ENCODE measurements at places on chromosomes 4 and X.

DNA sequence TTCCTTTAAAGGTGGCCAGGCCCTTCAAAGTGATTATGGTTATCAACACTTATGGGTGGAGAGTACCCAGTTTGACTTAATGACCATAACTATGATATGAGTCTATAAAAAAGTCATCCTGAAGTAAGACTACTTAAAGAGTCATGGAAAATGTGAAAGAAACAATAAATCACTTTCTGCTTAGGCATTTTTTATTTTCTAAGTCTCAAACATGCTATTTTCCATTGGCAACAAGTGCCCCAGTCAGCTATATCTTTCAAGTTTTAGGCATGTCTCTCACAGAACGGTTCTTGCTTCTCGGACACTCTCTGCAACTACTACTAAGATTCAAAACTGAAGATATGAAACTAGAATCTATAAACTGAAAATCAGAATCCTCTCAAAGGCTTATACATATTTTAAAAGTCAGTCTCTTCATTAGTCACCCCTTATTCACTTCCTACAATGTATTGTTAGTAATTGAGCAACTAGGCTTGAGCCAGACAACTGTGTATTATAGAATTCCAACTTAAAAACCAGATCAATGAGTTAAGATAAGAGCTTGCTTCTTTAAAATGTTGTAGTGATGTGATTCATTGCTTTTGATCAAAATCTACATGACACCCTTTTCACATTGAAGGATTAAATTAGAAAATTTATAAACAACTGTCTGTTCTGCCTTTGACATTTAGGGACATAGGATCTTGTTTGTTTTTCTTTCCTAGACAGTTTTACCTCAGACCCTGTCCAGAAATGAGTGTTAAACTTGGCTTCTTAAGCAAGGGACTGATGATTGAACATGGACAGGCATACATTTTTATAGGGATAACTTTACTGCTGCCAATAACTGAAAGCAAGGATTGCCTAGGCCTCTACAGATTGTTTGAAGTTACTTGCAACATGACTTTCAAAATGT is 2.9 kb downstream of the ANTXR2 start:
- no peak for DNase-seq

DNA sequence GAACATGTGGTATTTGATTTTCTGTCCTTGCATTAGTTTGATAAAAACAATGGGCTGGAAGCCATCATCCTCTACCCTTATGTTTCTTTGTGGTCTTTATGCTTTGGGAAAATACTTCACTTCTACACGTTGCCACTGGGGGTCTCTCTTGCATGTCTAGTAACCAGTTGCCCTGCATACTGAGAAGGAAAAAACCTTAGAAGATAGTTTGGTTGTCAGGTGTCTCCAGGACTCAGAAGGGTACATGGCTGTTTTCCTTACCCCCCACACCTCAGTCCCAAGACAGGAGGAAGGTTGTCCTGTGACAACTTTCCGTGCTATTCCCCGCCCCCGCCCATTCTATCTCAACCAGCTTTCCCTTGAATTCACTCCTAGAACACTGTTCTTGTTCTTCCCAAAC is 62.1 kb upstream of the LANCL3 start:
- DNase-seq: no peak

GRCh38 chrX:32451954-32452695 is 759.2 kb downstream of the DMD start:
- no peak for DNase-seq

DNA sequence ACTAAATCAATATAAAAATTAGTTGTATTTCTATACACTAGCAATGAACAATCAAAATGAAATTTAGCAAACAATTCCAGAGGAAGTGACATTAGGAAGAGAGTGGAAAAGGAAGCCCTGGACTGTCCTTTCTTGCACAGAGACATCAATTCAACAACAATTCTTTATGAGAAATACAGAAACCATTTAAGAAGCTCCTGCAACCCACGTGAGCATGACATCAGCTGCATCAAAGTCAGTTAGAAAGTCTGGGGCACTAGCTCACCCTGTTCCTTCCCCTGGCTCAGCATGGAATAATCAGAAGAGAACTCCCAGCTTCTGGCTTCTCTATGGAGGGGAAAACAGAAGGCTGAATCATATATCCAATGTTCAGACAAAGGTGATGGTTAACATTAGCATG is 48.6 kb upstream of the STARD8 start:
- no peak for DNase-seq

DNA sequence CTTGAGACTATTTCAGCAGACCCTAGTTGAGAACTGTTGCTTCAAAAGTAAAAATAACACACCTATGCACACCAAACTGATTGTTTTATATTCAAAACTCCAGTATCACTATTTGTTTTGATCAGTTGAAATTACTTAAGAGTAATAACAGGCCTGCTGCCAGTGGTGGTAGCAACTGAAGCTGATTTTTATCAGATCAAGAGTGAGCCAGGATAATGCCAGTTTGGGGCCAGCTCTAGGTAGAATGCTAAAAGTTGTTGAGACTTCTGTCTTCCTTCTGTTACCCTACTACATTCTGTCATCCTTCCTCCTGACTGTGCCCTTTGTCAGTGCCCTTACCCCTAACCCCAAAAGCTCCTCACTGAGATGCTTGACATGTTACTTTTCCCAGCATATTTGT is 228.7 kb upstream of the SPRY1 start:
- DNase-seq: no peak

DNA sequence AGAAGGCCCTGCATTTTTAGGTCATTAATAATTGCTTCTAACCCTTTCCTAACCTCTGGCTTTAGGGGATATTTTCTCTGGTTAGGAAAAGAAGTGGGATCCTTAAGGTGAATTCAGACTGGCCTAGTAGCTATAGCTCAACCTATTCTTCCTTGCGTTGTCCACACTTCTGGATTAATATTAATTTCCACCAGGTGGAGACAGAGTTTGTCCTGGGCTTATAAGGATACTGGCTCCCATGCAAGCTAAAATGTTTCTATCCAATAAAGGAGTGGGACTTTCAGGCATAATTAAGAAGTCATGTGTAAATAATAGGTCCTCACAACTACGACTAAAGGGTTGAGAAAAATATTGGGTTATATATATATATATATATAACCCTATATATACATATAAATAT is 860.0 kb upstream of the POU3F4 start:
- DNase-seq: no peak

DNA sequence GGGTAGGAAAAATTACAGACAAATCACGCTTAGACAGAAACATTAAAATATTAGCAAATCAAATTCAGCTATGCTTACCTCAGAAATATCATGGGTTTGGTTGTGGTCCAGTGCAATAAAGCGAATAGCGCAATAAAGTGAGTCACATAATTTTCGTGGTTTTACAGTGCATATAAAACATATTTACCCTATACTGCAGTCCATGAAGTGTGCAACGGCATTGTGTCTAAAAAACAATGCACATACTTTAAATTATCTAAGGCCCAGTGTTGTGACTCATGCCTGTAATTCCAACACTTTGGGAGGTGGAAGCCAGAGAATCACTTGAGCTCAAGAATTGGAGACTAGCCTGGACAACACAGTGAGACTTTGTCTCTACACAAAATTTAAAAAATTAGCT is 195.7 kb upstream of the IL1RAPL1 start:
- no peak for DNase-seq

DNA sequence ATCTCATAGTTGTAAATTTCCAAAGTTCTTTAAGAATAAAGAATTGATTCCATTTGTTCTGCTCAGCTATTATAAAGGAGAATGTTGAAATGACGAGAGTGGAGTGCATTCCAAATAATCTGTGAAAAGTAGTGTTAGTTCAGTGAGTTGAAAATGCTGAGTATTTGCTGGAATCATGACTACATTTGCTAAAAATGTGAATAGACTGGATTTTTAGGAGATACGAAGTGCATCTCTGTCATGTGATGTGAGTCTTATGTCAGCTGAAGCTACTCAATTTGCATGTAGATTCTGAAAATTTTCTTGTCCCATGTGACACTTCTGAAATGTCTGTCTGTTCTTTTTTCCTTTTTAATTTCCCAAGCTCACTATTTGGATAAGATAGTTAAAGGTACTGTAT is 206.0 kb downstream of the DCTD start:
- DNase-seq: no peak

- DNase-seq: no peak
Observed at GRCh38 chr4:2754848-2755819, 1.0 kb downstream of the TNIP2 start.
